ENCODE measurements at places on chromosomes 5 and 9.

DNA sequence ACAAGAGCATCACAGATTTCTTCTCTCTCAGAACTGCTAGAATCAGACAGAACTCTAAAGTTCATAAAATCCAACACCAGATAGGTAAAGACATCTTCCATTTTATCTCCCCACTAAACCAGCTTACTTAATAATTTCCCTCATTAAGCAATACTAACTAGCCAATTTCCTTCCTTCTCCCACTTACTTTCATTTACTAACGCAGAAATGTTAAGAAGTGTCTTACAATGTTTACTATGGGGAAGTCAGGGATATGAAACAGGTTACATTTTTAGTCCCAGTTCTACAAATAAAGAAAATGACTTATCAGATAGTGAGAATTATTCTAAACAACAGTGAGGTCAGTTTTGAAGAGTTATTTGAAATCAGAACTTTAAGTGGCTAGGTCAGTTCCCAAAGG is 236.5 kb downstream of the FBXL17 start:
- DNase-seq: no peak

DNA sequence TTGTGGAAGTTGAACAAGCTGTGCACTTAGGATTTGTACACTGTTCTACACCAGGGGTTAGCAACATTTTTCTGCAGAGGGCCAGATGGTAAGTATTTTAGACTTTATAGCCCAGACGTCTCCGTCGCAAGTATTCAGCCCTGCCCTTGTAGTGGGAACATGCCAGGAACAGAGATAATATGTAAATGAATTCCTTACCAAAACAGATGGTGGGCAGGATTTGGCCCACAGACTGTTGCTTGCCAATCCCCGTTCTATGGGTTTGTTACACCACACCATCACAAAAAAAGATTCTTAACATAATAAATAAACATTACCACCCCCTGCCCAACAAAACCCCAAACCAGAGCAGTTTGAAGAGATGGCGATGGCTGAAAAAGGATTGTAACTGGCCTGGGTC is 74.3 kb downstream of the AMBP start:
- no peak for DNase-seq

- no peak for DNase-seq
These were observed 185.6 kb downstream of the DCP2 start for GRCh38 chr5:113162208-113162607.

DNA sequence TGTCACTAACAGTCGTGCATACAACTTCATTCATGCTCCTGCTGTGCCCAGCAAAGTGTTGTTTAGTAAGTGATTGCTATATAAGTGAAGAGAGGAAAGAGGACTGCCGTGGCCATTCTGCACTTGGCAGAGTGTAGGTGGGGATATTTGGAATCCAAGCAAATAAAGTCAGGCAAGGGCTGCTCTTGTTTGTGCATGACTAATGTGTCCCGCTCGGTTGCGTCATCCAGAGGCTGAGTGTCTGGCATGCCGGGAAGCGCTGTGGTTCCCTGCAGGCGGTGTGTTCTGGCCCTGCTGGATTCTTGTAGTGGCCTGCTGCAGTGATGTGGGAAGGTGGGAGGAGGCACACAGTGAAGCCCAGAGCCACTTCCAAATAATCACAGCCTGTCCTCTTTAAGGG is 136.9 kb upstream of the ANKH start:
- DNase-seq: no peak

DNA sequence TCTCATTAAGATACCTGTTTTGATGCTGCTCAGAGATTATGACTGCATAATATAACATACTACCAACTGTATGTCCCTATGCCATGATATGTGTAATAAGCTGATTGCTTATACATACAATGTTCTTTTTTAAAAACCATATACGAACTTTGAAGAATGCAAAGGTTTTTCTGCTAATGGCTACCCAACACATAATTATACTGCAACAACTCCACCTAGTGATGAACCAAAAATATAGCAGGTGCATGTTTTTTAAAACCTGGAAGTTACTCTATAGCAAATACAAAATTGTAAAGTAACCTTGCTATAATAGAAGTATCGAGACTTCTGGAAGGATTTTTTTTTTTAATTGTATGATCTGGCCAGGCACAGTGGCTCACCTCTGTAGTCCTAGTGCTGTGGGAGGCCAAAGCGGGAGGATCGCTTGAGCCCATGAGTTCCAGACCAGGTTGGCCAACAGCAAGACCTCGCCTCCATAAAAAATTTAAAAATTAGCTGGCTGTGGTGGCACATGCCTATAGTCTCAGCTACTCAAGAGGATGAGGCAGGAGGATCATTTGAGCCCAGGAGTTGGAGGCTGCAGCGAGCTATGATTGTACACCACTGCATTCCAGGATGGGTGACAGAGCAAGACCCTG is 49.1 kb downstream of the HOMER1 start:
- DNase-seq: no peak

DNA sequence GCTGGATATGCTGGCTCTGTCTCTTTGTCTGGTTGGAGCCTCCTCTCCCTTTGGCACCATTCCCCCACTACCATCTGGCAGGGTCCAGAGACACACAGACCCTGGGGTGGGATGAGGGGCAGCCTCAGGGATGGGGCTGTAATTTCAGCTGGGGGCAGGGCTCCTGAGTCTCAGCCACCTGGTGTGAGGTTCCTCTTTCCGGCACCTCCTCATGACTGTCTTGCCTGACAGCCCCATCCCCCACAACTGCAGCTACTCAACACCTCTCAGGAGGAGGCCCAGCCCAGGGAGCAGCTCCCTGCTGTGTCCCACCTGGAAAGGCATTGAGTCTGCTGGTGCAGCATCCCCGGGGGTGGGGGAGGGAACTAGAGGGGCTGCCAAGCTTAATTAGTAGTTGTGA is 11.7 kb upstream of the RPS14 start:
- no peak for DNase-seq

- no peak for DNase-seq
These were observed 81.8 kb upstream of the MAMDC2 start for GRCh38 chr9:69961843-69962242.

DNA sequence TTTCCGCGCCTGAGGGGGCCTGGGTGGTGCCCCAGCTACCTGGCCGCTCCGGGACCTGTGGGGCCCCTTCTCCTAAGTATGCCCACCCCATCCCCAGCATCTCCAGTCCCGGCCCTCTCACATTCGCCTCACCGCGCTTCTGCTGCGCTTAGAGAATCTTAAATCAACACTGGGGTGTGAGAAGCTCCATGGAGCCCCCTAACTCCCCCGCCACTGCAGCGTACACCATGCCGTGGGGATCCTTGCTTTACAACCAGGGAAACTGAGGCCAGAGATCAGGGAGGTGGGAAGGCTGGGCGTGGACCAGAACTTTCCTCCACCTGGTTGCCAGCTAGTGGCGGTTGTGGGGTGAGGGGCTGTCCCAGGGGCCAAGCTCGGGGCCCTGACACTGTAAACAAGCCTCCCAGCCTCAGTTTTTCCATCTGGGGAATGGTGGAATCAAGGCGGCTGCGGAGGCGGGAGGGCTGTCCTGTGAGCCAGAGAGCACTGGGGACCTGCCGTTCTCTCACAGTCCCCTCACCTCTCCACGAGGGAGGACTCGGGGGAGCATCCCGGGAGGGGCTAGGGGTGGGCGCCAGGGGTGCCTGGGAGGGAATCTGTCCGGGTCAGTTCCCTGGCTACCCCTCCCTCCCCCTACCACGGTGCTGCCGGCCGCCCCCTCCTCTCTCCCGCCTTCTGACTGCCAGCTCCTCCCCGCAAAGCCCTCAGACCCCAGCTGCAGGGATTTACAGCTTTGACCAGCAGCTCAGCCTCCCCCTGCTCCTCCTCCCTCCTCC is 161.2 kb downstream of the C9orf50 start:
- no peak for DNase-seq

DNA sequence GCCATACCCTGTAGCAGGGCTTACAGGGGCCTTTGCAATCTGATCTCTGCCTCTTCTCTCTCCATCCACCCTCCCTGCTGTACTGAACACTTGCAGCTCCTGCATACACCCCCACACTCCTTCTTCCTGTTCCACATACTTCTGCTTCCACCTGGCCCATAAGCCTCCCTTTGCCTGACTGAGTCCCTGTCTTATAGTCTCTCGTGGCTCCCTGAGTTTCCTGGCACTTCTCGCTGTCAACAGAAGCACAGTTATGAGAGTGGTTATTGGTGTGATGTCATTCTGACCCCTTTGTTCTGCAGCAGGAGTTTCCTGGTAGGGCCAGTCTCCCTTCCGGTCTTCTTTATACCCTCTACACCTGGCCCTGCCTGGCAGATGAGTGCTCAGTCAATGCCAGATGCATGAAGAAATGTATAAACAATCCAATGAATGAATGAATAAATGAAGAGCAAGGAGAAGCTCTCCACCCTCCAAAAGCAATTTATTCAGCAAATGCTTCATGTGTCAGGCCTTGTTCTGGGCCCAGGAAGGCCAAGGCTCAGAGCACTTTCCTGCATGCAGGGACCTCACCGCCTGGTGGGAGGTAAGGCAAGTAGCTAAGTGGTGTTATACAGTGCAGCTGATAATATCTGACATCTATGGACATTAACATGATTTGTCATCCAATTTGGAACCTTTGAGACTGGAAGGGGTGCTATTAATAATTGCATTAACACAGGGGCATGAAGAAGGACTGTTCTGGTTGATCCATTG is 20.5 kb upstream of the CSF1R start:
- no peak for DNase-seq

DNA sequence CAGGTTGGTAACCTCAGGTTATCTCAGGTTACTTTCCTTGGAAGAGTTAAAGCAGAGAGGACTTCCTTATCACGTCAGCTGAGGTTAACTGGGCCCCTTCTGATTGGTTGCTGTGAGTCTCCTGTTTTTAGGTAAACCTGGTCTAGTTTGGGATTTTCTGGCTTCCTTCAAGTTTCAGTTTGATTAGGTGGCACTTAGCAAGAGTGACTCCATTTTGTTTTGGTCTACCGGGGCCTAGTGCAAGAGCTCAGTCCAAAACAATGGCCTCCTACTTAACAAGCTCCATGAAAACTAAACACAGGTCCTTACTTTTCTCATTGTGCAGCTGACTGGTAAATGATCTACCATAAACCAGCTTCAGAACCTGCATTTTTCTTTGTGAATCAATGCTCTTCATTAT is 67.2 kb upstream of the GOLM1 start:
- no peak for DNase-seq

DNA sequence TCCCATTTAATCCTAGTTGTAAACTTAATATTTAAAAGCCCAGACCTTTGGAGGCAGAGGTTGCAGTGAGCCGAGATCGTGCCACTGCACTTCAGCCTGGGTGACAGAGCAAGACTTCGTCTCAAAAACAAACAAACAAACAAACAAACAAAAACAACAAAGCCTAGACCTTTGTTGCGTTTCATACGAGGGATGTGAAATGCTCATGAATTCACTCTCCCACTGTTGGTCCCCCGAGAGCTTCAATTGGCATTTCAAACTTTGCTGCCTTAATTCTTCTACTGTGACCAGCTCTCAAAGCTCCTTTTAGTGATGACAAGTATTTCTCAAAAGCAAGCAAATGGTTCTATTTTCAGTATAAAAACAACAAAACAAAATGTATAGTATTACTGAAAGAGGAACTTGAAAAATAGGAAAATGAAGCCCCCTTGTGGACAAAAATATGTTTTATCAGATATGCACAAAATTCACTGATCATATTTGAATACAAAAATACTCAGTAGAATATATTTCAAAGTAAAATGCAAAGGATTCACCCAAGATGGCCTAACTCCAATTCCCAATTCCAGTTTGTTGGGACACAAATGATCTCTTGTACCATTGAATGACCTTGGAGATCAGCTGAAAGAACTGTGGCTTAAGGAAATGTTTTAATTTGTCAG is 140.4 kb downstream of the ESM1 start:
- DNase-seq: no peak

- DNase-seq: no peak
These were observed 65.1 kb downstream of the VAV2 start for GRCh38 chr9:133927041-133927440.

DNA sequence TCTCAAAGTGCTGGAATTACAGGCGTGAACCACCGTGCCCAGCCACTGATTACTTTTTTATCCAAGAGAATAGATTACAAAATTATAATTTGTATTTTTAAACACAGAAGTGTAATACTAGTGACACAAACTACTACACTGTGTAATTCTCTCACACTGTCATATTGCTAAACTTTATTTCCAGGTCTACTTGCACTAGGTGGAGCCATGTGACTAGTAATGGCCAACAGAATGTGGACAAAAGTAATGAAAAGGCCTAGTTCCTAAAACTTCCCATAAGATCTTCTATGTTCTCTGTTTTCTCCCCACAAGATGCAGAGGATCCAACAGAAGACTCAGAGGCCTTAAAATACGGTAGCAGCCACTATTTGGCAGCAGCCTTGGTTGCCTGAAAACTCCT is 27.3 kb downstream of the NADK2 start:
- DNase-seq: no peak

DNA sequence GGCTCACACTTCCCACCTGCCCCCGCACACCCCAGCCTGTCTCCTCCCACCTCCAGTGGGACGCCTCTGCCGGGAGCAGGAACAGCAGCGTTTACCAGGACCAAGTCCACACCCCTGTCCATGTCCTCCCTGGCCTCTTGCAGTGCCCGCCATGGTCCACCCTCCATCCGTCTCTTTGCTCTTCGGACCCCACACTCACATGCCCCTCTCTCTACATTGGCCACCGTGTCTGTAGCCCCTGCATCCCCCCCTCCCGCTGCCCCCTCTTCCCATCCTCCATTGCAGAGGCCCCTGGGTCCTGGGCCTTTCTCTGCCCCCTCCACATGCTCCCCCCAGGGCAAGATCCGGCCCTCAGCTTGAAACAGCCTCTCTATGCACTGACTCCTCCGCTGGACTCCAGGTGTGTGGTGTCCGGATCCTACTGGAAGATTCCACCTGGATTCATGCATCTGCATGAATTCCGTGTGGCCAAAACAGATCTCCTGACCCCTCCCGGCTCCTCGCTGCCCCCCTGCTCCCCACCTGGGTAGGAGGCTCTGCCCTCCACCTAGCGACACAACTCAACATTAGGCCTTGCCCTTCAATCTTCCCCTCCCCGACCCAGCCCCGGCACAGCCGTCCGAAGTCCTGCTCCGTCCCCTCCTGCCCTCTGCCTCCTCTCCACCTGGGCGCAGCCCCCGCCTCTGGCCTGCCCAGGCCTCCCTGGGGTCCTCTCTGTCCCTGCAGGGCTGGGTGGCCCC is 168.5 kb downstream of the OLFM1 start:
- DNase-seq: no peak

GRCh38 chr9:114114364-114114763 is 15.3 kb upstream of the KIF12 start:
- no peak for DNase-seq

GRCh38 chr9:4827224-4827623 is 34.5 kb downstream of the RCL1 start:
- no peak for DNase-seq

GRCh38 chr5:169563369-169563768 is 20.2 kb upstream of the SPDL1 start:
- DNase-seq: no peak

GRCh38 chr9:94033383-94033782 is 50.9 kb upstream of the PTPDC1 start:
- DNase-seq: no peak

GRCh38 chr5:116571568-116572349 is 2.9 kb downstream of the SEMA6A start:
- DNase-seq: no peak

Measured in CD4-positive, alpha-beta T cell treated with Interleukin-1 beta for 1 hour (primary cell).